Dermis microvascular lymphatic vessel endothelial cell (primary cell): ENCODE measurements at places on chromosomes 12 and 14.
A peak's percentile ranks its signal among the peaks of the same experiment; 100 is the strongest.

DNA sequence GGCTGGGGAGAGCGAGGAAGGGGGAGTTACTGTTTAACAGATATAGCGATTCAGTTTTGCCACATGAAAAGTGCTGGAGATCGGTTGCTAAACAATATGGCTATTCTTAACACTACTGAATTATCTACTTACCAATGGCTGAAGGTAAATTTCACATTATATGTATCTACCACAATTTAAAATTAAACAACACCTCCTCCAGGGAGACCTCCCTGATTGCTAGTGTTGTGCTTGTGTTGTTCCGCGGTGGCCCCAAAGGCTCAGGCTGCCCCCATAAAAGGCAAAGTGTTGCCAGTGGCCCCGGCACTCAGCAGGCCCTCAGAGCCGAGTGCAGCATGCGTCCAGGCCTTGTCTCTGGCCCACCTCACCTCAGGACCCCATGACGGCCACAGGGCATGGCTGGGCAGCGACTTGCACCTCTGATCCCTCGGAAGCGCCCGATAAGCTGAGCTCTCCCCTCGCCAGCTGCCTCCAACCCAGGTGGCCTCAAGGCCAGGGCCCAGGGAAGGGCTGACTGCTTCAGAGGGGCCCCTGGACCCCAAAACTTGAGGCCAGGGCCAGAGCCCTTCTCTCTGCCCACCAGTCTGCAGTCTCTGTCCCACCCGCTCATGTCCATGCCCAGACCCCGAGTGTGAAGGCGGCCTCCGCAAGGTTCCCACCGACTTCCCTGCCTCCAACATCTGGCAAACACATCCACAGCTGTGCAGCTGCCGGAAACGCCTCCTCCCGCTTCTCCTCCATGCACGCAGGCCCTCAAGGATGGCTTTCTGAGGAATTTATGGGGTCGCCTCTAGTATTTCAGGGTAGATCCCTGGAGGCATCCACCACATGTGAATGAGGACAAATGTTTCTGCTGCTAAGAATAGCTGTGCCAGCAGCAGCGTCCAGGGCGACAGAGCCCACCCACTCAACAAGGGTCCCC lies 60.0 kb downstream of the NCOR2 start:
- DNase-seq, result no peak

DNA sequence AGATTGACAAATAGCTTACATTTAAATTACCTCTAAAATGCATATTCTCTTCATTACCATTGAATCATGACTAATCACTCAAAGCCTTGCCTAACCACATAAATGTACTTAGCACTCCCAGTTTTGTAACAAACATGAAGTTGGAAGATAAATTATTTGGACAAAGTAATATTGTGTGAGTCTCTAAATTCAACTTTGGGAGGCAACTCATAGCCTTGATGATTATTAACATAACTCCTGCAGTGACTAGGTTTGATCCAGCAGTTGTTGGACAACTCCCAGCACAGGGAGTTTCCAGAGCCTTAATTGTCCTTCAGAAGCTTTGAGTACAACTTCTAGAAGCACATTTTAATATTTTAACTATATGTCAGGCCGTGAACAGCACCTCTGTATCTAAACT lies 153.4 kb upstream of the PDZRN4 start:
- no peak for DNase-seq

DNA sequence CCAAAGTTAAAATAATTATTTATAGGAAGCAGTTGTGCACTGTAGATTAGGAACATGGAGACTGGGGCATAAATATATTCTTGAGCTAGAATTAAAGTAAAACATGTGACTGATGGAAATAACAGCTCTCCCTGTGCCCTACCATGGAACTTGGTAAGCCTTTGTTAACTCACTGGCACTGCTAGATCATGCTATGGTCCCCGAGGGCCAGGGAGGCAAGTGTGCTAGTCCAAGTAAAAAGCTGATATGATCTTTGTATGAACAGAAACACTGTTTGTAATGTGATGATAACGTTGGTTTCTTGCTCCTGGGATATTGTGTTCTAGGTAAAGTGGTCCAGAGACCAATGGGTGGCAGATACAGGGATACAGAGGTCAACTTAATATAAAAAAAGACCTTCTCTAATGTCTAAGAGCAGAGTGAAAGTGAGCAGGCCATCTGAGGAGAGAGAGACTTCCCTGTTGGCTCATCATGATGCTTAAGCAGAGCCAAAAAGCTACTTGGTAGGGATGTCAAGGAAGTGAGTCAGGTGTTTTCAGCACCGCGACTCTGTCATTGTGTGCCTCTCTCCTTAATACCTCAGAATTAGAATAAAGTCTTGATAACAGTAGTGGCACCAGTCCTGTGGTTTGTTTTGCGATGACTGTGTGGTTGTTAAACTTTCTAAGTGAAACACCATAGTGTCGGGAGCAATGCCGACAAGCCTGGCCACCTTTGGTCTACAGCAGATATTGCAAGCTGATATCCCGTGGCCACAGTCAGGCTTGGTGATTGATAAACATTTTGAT lies 27.6 kb downstream of the BICD1 start:
- DNase-seq, result no peak

DNA sequence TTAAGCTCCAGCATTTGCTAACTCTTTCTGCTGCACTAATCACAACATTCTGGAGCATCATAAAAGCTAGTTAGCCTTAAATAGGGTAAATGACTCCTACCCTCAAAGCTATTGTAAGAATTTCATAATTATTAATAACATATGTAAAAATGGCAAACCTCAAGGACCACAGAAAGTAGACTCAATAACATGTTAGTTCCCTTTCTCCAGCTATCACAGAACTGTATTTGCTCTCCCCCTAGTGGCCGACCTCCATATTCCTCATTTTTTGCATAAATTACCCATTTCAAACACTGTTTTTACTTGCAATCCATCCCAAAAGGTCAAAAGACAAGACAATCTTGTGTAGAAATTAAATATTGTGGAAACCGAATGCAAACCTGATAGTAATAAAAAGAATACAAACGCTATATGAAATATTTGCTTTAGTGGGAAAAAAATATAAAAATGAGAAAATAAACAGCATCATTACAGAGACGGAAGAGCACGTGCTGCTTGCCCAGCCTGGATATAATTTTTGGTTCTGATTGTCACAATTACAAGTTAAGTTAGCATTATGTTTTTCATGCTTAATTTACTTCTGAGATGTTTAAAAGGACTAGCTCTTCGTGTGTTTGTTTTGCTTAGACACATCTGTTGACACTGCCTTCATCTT lies 97.9 kb downstream of the RERGL start:
- DNase-seq, result peak; percentile 47

DNA sequence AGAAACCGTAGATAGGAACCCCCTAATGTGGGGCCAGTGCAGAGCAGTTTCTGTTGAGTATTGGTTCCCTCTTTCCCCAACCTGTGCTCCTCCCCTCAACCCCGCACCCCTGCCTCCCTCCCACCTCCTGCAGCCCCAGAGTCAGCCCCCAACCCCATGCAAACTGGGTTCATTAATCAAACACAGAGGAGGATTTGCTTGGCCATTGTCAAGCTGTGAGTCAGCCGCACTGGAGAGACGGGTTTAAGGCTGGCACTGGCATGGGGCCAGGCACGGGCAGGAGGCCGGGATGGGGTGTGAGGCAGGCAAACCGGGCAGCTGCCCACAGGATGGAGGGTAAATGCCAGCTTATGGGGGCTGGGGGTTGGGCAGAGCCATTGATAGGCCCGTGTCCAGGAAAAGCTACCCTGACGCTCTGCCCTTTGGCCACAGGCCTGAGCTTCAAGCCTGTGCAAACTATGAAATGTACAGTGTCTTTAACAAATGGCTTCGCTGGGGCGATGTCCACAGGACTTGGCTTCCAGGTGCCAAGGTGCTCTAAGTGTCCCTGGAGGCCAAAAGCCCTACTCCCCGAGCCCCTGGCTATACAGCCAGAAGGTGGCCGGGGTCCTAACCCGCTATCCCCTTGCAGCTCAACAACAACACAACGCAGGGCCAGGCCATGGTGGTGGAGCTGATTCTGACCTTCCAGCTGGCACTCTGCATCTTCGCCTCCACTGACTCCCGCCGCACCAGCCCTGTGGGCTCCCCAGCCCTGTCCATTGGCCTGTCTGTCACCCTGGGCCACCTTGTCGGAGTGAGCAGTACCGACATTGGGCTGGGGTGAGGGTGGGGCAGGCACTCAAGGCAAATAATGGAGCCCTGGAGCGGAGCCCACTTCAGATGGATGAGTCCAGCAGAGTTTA lies 1.4 kb downstream of the AQP5 start:
- peak; percentile 38 for DNase-seq

- no peak for DNase-seq
Observed at GRCh38 chr14:58747181-58747580, 109.4 kb downstream of the DACT1 start.

- no peak for DNase-seq
Observed at GRCh38 chr12:60180298-60180697, 584.5 kb downstream of the SLC16A7 start.

DNA sequence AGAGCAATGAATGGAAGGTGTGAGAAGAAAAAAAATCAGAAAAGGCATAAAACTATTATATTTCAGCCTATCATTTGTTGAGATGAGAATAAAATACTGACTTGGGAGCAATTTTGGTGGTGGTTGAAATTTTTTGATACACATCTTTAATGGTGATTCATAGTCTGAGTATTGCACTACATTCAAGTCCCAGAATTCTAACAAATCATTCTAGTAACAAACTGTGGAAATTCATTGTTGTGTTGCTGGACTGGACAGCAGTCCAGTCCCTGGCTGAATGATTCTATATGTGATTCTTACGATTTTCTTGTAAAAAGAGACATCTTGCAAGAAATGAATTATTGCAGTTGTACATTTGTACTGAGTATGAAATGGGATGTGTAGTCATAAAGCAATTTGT lies 268.6 kb downstream of the TRHDE start:
- DNase-seq, result no peak

GRCh38 chr14:65198346-65198745 lies 96.0 kb upstream of the MAX start:
- DNase-seq, result no peak

DNA sequence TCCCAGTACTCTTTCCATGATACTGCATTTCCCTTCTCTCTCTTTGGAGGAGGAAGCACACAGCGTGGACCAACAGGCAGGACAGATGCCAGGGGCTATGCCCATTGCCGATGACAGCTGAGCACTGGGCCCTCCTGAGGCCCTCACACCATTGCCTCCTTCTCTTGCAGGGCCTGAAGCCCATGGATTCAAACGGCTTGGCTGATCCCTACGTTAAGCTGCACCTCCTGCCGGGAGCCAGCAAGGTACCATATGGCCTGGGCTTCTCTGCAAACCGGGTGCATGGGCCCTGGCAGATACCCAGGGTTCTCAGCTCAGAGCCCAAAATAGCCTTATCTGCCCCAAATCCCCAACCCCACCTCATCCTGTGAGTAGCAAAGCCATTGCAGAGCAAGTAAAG lies 25.2 kb upstream of the OAS1 start:
- no peak for DNase-seq

GRCh38 chr14:105067140-105067968 lies 2.1 kb upstream of the GPR132 start:
- no peak for DNase-seq

DNA sequence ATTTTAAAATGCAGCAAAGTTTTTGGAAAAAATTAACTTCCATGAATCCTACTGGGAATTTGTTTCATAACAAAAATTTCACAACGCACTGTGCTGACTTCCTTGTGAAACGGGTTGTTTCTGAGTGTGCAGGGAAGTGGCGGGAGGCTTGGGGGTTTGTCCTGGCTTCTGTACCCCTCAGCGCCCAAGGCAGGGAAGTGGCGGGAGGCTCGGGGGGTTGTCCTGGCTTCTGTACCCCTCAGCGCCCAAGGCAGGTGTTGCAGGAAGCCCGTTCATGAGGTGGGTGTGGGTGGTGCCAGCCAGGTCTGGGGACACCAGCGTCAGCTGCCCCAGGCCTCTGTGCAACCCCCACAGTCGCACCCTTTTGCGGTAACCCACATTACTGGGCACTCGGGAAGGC lies 25.1 kb downstream of the ADGRD1 start:
- DNase-seq, result no peak

GRCh38 chr14:87084908-87085307 lies 908.1 kb downstream of the GALC start:
- no peak for DNase-seq

DNA sequence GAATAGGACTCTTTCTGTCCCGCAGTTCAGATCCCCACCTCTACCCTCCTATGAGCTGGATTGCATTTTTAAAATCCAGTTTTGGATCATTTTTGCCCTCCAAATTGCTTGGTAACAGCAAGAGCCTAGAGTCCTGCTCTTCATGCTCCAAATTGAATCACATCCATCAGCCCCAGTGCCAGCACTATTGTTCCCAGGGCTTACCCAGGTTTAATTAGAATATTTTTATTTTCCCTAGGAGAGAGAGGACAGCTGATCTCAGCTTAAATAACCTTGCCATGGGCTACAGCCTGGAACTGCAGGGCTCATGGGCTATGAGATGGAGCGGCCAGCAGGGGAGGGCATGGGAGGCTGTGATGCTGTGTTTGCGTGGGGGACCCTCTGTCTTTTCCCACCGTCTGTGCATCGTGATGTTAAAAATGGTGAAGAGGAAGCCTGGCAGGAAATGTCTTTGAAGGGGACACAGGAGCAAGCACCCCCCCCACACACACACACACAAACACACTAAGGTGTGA lies 59.4 kb upstream of the WSCD2 start:
- DNase-seq, result no peak

GRCh38 chr12:58583940-58584339 lies 336.4 kb downstream of the LRIG3 start:
- no peak for DNase-seq
